ENCODE measurements at places on chromosomes 11 and 22.

DNA sequence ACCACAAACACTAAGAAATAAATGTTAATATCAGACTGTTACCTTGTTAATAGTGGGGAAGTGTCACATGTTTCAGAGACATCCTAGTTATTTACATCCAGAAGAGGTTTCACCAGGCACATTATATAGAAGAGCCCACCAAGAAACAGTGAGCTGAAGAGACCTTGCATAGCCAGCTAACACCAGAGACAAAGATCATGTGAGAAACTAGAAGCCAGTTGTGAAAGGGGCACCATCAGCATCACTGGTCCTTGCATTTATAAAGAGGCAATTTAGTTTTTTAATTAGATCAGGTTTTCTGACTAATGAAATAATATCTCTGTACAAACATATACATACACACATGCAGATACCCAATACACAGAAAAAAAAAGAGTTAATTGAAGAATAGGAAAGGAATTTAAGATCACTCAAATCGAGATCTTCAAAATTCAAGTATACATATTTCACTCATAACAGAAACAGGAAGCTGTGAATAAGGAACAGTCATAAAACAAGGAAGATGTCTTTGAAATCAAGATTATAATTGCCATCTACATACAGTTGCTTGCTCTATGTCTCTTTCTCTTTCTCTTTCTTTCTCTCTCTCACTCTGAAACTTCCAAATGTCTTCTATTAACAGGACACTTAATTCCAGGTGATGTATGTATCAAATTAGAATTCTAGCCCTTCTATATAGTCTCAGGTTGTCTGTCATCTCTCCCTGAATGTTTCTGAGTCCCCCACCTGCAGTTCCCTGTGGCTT is 348.7 kb downstream of the ETS1 start:
- no peak for DNase-seq

- peak; percentile 77 for DNase-seq
Observed at GRCh38 chr11:64998690-64999431, 2.1 kb upstream of the BATF2 start.

DNA sequence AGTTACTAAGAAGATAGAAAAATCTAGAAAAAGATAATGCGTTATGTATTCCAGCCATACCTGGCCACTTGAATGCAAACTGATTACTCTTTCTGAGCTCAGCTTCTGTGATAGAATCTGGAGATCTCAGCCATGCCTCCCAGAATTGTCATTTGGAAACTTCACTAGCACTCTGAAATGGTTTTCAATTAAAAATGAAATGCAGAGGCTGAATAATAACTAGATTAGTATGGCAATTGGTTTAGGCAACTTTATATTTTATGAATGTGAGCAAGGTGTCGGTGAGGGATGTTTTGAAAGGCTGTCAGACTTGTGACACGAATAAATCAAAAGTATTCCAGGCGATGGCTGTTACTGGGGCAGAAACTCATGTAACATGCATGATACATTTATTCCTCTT is 128.8 kb upstream of the SORL1-AS1 start:
- DNase-seq, result no peak

DNA sequence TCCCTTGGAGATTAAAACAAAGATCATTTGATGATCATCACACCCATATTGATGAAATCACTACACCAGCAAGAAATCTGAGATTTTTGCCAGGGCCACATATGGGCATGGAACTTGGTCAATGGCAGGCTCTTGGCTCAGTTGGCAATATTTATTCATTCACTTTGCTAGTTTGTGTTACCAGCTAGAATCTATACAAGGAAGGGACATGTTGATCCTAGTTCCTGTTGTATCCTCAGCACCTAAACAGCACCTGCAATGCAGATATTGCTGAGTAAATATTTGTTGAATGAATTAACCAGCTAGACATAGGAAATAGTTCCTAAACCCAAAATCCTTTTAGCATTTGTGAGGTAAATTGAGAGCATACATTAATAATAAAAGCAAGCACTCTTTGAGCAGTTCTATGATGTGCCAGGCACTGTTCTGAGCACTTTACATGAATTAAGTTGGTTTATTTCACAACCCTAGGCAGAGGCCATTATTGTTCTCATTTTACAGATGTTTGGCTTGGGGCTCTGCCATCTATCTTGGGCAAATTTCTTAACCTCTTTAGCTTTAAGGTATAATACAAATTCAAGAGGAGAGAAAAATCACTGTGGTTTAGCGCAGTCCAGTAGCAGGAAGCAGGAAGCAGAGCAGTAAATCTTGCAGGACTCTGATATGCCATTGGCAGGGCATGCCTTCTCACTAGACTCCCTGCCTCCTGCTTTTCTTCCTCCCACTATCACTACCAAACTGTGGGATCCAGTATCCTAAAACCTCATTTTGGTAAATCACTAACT is 1.6 kb downstream of the TRIM68 start:
- DNase-seq, result no peak

GRCh38 chr11:74084796-74085541 is 76.1 kb upstream of the UCP3 start:
- no peak for DNase-seq

DNA sequence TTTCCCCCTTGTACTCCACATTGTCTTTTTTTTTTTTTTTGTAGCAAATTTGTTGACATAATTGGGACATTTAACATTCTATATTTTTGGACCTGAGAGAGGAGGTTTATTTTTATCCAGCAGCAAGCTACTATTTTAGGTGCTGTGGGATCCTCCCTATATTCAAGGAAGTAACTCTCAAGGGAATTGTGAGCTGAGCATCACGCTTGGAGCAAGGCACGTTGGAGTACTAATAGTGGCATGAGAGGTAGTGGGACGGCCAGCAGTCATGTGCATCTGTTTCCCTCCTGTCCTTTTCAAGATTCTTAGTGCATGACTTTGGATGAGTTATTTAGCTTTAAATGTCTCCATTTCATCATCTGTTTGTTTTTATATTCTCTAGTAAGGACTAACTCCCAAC is 52.3 kb downstream of the EXT2 start:
- no peak for DNase-seq

- no peak for DNase-seq
Observed at GRCh38 chr11:126809514-126810289, 190.9 kb downstream of the KIRREL3 start.

- DNase-seq, result peak; percentile 52
Observed at GRCh38 chr11:13929395-13929891, 33.1 kb upstream of the SPON1 start.

GRCh38 chr11:111384494-111384893 is 5.4 kb upstream of the POU2AF1 start:
- DNase-seq, result no peak

GRCh38 chr22:25777870-25778269 is 35.9 kb downstream of the MYO18B start:
- peak; percentile 47 for DNase-seq

DNA sequence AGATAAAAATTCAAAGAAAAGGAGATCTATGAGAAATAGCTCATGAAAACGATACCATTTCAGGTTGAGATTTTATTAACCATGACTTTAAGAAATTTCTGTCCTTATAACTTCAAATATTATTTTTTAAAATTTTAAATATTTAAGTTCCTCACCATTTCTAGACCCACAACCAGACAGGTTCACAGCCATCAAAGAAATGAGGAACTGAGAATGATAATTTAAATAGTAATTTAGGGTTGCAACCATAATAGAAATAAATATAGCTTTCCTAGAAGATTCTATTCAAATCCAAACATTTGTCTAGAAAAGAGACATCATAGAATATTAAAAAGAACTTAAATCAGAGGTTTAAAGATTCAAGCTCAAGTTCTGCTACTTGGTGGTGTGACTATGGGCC is 5.9 kb upstream of the VWA5A start:
- DNase-seq, result no peak

GRCh38 chr11:2203440-2204259 is 32.0 kb upstream of the TH start:
- no peak for DNase-seq

- no peak for DNase-seq
Observed at GRCh38 chr22:36136475-36136874, 24.1 kb downstream of the APOL3 start.

GRCh38 chr11:112614605-112615004 is 346.6 kb upstream of the NCAM1 start:
- no peak for DNase-seq

GRCh38 chr22:17199003-17199731 is 20.1 kb downstream of the ADA2 start:
- no peak for DNase-seq

- no peak for DNase-seq
Observed at GRCh38 chr11:131932584-131933325, 562.3 kb downstream of the NTM start.

DNA sequence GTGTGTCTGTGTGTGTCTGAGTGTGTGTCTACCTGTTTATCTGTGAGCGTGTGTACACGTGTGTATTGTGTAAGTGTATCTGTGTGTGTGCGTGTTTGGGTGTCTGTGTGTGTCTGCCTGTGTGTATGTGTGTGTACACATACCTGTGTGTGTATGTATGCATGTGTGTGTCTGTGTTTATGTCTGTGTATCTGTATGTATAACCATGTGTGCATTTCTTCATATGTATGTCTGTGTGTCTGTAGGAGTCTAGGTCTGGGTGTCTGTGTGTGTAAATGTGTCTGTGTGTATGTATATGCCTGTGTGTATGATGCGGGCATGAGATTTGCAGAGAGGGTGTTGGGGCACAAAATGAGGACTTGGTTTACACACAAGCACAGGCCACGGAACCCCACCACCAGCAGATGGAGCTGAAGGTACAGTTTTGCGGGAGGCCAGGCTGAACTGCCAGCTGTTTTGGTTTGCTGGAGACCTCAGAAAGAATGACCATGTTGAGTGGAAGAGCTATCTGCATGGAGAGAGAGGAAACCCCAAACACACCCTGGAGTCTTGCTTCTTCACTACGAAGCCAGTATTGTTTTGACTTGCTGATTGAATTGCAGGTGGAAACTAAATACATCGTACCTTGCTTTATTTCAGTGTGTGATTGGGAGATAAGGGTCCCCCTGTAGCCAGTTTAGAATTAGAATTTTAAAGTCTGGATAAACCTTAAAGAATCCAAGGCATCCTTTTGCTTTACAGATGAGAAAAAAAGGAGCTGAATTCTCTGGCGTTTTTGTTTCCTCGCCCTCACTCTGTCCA is 497.2 kb downstream of the NTM start:
- peak; percentile 1 for DNase-seq

GRCh38 chr11:32153747-32154146 is 62.9 kb downstream of the RCN1 start:
- DNase-seq, result no peak

- no peak for DNase-seq
Observed at GRCh38 chr11:88508759-88509581, 171.4 kb upstream of the CTSC start.

GRCh38 chr11:24181395-24182047 is 315.3 kb upstream of the LUZP2 start:
- DNase-seq, result no peak

DNA sequence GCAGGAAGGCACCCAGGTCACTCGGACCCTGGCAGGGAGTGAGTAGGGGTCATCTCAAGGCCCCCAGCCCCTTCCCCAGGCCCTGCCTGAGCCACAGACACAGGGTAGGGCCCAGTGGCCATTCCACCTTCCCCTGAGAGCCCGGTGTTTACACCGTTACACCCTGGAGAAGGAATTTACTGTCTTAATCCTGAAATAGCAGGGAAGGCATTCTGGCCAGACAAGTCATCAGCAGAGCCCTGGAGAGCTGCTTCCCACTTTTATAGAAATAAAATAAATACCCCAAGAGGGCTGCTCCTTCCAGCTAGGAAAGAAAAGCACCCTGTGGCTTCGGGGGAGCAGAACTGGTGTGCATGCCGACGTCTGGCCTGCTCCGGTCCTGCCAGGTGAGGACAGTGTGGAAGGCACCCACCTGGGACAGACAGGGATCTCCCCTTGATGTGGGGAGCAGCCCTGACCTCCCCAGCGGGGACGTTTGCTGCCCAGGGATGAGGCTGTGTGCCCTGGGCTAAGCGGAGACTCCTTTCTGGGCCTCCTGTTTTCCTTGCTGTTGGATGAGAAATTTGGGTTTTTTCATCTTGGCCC is 180.0 kb downstream of the MN1 start:
- DNase-seq, result no peak

DNA sequence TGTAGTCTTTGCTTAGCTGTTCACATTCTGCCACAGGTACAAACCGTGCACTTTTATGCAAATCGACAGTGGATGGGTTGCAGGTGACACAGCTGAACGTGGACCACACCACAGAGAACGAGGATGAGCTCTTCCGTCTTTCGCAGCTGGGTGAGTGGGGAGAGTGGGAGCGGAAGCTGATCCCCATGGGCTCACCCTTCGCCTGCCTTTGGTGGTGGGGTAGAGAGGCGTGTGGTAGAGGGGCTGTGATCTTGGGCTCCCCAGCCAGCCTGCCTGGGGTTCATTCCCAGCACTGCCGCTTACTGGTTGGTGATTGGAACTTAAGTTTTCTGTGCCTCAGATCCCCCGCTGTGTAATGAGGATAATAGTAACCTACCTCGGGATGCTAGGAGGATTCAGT is 19.1 kb downstream of the TAB1 start:
- no peak for DNase-seq

GRCh38 chr11:66002648-66003225 is 434 bp downstream of the BANF1 start:
- DNase-seq, result no peak

DNA sequence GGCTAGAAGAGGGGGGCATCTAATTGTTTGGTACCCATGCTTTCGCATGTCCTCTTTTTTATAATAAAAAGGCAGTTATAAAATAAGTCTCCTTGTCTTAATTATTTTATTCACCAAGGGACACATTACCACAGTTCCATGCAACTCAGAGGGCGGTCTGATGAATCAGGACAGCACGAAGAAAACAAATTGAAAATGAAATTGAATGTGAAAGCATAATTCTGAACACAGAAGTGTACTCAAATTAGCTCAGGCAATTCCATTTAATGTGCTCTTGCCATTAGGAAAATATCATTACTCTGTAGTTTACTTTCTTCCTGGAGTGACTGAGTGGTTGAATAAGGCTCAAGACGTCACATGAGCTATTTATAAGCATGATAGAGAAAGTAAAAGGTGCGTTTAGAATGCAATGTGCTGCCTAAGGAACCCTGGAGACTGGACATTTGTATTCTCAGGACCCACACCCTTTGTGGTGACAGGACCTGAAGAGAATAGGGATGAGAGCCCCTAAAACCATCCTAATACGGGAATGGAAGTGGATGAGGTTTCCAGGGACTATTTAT is 59.6 kb downstream of the MTNR1B start:
- no peak for DNase-seq

GRCh38 chr22:22960307-22960706 is 72.7 kb downstream of the IGLL5 start:
- DNase-seq, result no peak

DNA sequence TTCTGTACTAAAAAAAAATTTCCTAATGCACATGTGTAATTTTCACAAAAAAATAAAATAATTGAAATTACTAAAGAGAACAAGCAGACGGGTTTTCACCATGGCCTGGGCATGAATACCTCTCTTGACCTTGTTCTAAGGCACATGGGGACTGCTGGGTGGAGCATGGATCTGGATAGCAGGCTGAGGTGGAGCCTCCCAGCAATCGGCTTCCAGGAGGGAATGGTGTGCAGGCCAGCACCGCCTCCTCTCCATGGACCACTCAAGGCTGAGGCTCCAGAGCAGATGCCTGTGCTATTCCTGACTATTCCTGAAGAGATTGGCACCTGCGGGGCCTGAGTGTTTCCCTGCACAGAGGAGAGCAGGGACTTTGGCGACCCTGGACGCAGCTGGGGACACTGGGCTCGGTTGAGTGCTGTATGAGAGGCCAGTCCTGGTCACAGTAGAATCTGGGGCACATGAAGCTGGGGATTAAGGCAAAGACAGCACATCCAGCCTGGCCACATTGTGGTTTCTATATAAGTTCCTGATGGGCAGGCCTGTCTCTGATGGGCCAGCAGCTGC is 963.6 kb downstream of the BRD1 start:
- no peak for DNase-seq

- DNase-seq, result peak; percentile 61
Observed at GRCh38 chr22:21726650-21727049, 8.9 kb downstream of the YPEL1 start.

Data from NCI-H2171 treated with DMSO at 0.1 percent for 48 hours (cell line).